ENCODE measurements at places on chromosomes 5 and 9.

DNA sequence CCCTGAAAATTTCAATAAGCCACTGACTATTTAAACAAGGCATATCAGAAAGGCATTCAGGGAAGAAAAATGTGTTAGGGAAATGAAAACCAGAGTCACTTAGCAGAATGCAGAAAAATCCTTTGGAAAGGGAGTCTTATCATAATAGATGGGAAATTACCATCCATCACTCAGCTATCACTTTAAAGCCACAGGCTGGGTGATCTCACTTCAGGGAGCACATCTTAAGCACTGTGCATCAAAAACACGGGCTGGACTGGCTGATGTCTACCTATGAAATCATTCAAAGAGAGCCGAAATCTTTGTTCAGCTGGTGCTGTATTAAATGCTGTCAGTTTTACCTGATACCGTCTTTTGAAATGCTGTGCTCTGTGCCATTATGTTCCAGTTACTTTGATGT is 73.5 kb downstream of the C9orf57 start:
- no peak for ATAC-seq

DNA sequence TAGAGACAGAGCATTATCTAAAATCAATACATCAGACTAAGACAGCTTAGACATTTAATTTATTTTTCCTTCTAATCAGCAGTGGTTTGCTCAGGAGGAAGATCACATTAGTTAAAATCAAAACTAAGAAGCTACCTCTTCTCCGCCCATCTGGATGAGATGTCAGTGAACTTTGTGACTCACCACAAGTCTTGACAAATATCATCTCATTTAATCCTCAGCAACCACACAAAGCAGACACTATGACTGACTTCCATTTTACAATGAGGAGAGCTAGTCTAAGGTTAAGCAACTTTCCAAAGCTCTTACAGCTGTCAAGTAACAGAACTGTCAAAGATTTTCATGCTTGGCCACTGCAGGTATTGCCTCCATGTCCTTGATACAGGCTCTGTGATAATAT is 289.5 kb downstream of the DEPDC1B start:
- ATAC-seq, result no peak

- no peak for ATAC-seq
These were observed 306.9 kb upstream of the C9orf72 start for GRCh38 chr9:27880156-27880555.

DNA sequence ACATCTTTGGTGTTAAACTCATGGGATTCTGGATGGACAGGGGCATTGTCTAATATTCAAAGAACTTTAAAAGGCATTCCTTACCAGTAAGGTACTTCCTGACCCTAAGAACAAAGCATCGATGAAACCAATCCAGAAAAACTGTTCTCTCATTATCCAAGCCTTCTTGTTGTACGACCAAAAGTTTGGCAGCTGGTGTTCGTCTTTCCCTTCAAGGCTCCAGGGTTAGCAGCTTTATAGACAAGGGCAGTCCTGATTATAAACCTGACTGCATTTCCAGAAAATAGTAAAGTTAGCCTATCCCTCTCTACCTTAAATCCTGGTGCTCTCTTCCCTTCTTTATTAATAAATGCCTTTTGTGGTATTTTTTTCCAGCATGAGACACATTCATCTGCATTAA is 149.4 kb upstream of the MRPS30 start:
- ATAC-seq, result no peak

- no peak for ATAC-seq
These were observed 1.5 kb upstream of the RNF145 start for GRCh38 chr5:159210846-159211245.

- no peak for ATAC-seq
These were observed 125.5 kb downstream of the CDK5RAP2 start for GRCh38 chr9:120454467-120454866.

DNA sequence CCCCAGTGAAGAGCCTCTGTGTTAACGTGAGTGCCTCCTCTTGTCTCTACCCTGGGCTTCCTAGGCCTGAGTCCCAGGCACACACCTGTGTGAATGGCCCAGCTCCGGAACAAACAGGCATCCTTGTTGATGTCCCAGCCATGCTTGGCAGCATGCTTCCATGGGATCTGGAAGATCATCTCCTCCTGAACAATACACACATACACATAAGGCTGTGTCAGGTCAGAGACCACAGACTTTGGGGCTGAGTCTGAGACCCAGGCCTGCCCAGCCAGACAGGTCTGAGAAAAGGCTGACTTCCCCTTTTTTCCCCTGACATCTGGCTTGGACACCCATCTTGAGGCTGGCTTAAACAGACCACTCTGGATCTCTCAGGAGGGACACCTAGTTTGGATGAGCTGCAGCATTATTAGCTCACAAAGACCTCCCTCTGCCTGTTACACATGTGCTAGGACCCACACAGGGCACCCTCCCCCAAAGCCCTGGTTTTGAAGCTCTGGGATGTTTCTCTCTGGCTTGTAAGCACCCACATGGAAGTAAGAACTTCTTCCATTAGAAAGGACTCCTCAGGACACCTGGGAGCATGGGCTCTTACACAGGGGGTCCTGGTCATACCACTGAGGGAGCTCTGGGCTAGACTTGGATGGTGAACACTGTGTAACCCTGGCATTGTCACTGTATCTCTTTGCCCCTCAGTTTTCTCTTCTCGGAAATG is 2.6 kb downstream of the IRF1 start:
- no peak for ATAC-seq

DNA sequence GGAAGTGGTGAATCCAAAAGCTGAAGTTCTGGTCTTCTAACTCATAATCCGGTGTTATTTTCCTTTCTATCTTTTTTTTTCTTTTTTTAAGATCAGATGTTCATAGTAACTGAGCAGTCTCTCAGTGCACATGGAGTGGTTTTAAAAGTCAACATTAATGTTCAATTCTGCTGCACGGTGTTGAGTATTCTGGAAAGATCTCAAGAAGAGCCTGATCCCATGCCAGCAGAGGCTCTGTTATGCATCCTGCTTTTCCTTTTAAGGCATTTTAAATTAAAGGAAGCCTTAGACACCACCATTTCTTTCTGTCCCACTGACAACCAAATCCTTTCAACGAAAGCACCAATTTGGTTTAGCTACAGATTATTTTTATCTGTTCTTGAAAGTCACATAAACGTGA is 33.4 kb downstream of the SEMA5A start:
- no peak for ATAC-seq

GRCh38 chr5:160092960-160093707 is 26.1 kb downstream of the PWWP2A start:
- no peak for ATAC-seq

DNA sequence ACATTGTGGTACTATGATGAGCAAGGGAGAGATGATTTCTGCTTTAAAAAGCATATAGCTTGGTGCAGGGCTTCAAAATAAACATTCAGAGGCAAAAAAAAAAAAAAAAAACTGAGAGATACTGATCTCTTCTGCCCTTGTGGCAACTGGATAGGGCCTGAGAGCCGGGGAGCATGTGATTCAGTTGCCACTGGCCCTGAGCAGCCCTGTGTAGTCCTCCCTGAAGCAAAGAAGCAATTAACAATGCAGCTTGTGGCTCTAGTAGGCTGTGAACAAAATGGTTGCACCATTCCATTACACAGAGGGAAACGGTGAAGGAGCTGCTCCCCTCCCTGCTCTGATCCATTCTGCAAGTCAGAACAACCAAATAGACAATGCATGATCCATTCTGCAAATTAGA is 347.5 kb upstream of the DAB2 start:
- ATAC-seq, result no peak

GRCh38 chr5:124998520-124998919 is 252.1 kb upstream of the ZNF608 start:
- ATAC-seq, result no peak

GRCh38 chr5:153530357-153531143 is 40.1 kb downstream of the GRIA1 start:
- no peak for ATAC-seq

DNA sequence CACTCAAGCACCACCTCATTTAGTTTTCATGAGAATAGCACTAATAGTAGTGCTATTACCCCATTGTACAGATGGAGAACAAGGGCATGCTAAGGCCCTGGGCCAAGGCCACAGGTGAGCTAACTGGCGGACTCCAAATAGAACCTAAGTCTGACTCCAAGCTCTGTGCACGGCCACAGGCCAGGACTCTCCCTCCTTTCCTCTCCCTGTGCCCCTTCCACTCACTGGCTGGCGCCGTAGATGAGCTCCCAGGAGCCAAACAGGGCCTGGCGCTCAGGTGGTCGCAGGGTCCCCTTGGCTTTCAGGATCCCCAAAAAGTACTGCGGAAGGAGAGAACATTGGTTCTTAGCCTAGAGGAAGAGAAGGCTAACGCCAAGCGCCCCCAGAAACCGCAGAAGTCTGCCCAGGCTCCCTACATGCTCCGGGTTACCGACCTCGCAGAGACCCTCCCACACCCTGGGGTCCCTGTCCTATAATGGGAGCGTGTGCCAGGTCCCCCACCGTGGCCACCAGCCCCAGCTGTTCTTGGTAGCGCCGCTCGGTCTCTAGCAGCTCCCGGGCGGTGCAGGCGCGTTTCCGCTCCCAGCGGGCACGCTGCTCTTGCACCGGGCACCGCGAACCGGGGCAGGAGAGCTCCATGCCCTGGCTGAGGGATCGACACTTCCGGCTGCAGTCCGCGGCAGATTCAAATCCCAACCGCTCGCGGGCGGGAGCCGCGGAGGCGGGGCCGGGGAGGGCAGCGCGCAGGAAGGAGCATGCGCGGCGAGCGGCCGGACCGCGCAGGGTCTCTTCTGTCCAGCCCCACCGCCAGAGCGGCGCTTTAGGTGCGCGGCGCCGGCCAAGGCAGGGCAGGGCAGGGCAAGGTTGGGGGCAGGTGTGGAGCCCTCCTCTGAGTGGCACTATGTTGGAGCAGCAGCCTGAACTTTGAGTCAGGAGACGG is at the start of gene ARHGEF39:
Gene ARHGEF39 (minus strand): TSS at position 665 of the 940 bp plus-strand sequence. CDS start 26 bp downstream, at position 639.
- ATAC-seq, result peak; percentile 89

GRCh38 chr5:151271336-151271735 is 18.4 kb downstream of the GM2A start:
- ATAC-seq, result no peak

GRCh38 chr5:78830528-78831046 is 154.5 kb downstream of the ARSB start:
- ATAC-seq, result no peak

DNA sequence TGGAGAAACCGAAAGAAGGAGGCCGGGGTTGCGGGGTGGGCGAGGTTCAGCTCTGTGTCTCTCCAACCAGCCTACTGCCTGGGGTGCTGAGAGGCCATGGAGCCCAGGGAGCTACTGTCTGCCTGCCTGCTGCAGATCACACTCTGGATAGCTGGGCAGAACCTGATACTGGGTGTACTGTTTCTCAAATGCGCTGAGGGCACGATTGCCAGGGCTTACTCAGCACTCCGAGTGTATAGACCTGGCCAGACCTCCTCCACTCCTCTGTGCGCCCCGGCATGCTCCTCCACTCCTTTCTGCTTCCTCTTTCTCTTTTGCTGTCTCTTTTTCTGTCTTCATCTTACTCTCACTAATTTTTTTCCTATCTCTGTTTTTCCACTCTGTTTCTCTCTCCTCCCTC is 215.1 kb downstream of the PAPPA start:
- no peak for ATAC-seq

Data from activated CD4-positive, CD25-positive, alpha-beta regulatory T cell treated with anti-CD3 and anti-CD28 coated beads, Interleukin-2, amount 50 U/mL, for 24 hours (primary cell).